Stimulated activated CD8-positive, alpha-beta memory T cell treated with anti-CD3 and anti-CD28 coated beads, Interleukin-4, amount 100 ng/mL, for 1 hour (primary cell): ENCODE measurements at places on chromosomes 2 and 18.

- no peak for DNase-seq
These were observed 83.8 kb upstream of the REG3G start for GRCh38 chr2:78941751-78942150.

DNA sequence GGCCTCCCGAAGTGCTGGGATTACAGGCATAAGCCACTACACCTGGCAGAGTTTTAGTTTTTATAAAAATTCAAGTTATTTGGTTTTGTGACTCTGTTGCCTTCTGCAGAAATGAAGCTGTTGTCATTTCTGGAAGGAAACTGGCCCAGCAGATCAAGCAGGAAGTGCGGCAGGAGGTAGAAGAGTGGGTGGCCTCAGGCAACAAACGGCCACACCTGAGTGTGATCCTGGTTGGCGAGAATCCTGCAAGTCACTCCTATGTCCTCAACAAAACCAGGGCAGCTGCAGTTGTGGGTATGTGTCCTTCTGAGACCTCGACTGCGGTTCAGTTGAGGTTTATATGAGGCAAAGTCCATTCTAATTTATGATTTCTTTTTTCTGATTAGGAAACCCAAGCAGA, 7.2 kb downstream of the MTHFD2 start:
- DNase-seq = no peak

- DNase-seq = no peak
These were observed 157.4 kb downstream of the FHOD3 start for GRCh38 chr18:36454848-36455458.

DNA sequence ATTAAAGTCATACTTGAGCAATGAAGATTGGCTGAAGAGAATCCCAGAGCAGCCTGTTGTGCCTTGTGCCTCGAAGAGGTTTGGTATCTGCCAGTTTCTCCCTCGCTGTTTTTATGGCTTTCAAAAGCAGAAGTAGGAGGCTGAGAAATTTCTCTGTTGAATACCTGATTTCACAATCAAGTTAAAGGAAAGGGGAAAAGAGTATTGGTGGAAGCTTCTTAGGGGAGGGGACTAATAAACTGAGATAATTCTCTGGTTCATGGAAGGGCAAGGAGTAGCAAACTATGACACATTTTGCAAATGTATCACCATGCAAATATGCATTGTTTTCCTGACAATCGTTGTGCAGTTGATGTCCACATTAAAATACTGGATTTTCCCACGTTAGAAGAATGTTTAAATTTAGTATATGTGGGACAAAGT, at the start of gene IL1B:
IL1B (minus strand) TSS at position 85 of the 423 bp plus-strand sequence. CDS start 550 bp downstream, outside the sequence.
- no peak for DNase-seq

GRCh38 chr2:46010925-46011490, 286.2 kb upstream of the EPAS1 start:
- no peak for DNase-seq
